ENCODE measurements at places on chromosomes 6 and 20.

GRCh38 chr6:123990376-123990775 is 186.7 kb downstream of the NKAIN2 start:
- DNase-seq: no peak

DNA sequence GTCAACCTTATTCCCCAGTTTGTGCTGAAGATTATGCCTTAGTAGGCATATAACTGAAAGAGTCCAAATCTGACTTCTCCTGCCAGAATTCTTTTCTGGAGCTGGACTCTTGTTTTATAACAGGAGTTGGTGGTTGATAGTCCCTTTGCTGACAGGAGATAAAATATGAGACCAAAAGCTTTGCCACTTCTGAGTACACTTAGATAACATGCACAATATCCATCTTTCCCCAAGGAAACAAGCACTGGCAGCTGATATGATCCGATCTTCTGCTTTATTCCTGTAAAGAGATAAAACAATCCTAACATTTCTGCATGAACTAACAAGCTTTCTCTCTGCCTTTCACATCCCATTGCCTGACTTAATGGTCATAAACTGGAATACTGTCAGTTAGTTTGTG is 1265.4 kb upstream of the ADGRB3 start:
- no peak for DNase-seq

GRCh38 chr6:53929821-53930120 is 135.0 kb downstream of the LRRC1 start:
- no peak for DNase-seq

DNA sequence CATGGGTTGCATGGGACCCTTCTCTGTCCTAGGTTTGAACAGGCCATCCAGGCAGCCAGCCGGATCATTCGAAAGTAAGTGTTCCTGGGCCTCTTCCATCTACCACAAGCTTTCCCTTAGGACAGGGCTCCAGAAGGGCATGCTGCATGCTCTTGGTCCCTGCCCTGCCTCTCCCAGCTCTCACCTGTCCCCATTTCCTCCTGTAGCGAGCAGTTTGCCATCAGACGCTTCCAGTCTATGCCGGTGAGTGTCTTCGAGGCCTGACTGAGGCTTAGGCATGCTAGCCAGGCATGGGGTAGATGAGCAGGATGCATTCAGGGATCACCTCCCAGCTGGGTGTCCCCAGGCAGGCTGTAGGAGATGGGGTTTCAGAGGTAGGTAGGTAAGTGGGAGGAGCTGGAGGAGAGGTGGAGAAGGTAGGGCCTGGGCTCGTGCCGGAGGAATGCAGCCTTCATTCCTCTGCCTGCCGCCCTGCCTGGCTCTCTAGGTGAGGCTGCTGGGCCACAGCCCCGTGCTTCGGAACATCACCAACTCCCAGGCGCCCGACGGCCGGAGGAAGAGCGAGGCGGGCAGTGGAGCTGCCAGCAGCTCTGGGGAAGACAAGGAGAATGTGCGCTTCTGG is 4.3 kb downstream of the CDC25B start:
- DNase-seq: no peak

DNA sequence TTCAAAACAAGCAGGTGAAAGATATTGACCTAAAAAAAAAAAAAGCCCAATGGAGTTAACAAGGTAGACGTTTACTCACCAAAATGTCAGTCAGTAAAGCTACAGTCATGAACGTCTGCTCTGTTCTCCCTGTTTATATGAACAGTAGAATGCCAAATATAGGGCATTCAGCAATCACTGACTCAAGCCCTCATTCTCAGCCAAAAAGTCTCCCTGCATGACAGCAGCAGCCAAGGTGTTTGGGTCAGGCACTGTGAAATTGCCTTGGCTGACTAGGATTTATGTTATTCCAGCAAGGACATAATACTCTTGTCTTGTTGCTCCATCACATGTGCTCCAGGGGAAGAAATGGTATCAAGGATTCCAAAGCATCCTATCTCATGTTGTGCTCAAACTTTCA is 194.7 kb upstream of the RSPO3 start:
- no peak for DNase-seq

- DNase-seq: no peak
Observed at GRCh38 chr6:156809446-156810178, 32.4 kb downstream of the ARID1B start.

- no peak for DNase-seq
Observed at GRCh38 chr6:143802833-143803565, 40.1 kb upstream of the LTV1 start.

DNA sequence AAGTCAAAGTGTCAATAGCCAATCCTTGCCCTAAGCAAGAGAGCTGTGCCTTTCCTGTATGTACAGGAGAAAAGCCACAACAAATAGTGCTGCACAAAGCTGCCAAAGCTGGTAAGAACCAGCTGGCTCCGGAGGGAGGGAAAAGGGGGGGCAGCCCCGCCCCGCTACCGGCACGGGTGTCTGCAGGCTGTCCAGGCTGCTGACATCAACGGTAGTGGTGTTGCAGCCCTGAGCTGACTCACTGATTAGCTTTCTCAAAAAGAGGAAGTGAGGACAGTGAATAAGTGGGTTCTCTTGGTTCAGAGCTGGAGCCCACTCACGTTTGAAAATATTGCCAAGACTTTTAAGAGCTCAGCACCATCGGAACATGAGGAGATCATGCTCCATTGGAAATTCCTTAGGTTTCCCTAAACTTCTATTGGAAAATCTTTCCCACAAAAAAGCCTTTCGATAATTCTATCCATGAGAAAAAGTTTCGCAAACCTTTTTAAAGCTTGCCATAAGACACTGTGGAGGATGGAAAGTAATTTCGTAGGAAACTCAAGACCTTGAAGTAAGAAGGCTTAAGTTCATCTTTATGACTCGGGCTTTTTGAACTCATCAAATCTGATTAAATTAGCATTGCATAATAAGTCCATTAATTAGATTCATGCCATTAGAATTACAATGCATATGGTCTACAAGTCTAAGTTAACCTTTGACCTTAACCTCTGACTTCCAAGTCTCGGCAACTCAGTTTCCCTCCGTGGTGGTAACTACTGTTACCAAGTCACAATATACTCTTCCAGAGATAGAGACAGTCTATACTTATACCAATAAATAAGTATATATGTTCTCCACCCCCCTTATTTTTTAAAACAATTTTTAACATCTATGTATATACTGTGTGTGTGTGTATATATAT is 67.0 kb downstream of the TNFRSF21 start:
- DNase-seq: no peak
